Hematopoietic multipotent progenitor cell treated with erythropoietin and hydrocortisone succinate and interleukin-3 and kit ligand, for 8 days (in vitro differentiated cells): ENCODE measurements at places on chromosomes 1 and 21.
A peak's percentile ranks its signal among the peaks of the same experiment; 100 is the strongest.

- DNase-seq: no peak
Observed at GRCh38 chr1:156640842-156641706, 843 bp upstream of the BCAN start.

- no peak for DNase-seq
Observed at GRCh38 chr1:213761845-213762407, 225.8 kb upstream of the PROX1 start.

DNA sequence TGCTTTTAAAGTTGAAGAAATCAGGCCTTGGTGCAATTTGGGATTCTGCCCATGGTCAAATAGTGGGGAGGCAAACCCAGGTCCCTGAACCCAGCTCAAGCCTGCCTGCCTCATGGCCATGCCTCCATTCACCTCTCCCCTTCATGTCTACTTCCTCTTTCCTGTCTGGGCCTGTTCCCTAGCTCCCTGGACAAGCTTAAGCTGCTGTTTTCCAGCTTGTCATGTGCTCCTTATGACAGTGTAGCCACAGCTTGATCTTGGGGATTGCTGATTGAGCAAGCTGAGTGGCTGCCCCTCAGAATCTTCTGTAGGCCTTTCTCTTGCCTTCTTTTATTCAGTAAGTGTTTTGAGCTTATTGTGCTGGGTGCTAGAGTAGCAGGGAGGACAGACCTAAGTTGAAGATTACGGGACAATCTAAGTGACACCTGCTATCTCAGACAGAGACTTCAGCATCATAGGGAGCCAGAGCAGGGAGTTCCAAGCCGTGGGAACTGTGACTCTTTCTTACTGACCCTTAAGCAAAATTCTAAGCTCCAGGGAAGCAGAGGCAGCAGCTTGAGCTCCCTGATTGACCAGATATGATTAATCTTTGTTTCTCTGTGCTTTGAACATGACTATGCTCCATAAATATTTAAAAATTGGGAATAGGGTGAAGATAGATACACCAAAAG, 520 bp upstream of the MR1 start:
- DNase-seq: peak; percentile 71

DNA sequence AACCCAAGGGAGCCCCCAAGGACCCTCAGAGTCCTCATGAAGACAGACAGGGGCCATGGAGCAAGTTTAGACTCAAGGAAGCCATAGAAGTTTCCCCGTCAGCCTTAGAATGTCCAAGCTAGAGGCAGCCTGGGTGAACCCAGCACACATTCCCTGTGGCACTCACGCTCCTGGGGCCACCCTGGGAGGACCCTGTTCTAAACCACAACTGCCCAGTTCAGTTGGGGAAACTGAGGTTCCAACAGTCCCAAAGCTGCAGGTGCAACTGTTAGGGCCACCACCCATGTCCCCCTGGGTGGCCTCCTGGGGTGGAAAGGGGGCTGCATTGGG, 9.3 kb downstream of the WNT3A start:
- no peak for DNase-seq

DNA sequence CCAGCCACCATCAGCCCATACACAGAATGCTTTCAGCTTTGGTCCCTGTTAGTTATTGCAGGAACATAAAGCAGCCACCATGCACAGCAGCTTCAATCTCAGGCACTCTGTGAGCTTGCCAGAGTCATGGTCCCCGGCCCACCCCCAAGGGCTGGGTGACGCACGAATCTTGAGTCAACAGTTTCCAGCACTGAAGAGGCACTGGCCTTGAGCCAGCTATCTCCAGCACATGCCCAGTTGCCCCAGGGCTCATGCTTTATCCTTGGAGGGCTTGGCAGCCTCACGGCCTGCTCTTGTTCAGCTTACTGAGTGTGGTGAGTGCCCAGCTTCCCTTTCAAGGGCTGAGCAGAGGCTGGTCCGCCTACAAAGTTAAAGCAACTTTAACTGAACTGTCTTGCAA, 200.7 kb upstream of the RAB4A start:
- peak; percentile 28 for DNase-seq

DNA sequence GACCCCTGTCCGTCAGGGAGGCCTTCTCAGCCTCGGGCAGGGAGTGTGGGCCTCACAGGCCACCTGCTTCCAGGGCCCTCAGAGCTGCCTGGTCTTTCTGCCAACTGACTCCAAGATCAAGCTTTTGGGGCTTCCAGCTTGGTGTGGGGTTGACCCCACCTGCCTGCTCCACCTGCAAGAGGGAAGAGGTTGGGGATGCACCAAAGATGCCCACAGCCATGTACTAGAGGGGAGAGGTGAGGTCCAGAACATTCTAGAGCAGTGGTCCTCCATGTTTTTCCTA, 266.7 kb upstream of the VAMP3 start:
- DNase-seq: no peak

DNA sequence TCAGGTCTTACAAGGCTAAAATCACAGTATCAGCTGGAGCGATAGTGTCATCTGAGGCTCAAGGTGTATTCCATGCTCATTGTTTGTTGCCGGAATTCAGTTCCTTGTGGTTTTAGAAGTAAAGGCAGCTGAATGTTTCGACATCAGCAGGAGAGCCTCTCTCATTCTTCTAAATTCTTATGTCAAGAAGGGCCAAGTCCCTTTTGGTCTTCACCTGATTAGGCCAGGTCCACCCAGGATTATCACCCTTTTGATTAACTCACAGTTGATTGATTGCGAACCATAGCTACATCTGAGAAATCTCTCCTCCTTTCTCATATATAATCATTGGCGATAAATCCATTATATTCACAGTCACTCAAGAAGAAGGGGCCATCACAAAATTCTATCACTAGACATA, 806.7 kb upstream of the PRMT6 start:
- no peak for DNase-seq

- DNase-seq: no peak
Observed at GRCh38 chr1:74964508-74965102, 169.6 kb upstream of the LHX8 start.

GRCh38 chr1:202952818-202953217, 5.3 kb downstream of the ADIPOR1 start:
- DNase-seq: peak; percentile 36

- DNase-seq: no peak
Observed at GRCh38 chr1:230421481-230421880, 4.7 kb downstream of the PGBD5 start.

DNA sequence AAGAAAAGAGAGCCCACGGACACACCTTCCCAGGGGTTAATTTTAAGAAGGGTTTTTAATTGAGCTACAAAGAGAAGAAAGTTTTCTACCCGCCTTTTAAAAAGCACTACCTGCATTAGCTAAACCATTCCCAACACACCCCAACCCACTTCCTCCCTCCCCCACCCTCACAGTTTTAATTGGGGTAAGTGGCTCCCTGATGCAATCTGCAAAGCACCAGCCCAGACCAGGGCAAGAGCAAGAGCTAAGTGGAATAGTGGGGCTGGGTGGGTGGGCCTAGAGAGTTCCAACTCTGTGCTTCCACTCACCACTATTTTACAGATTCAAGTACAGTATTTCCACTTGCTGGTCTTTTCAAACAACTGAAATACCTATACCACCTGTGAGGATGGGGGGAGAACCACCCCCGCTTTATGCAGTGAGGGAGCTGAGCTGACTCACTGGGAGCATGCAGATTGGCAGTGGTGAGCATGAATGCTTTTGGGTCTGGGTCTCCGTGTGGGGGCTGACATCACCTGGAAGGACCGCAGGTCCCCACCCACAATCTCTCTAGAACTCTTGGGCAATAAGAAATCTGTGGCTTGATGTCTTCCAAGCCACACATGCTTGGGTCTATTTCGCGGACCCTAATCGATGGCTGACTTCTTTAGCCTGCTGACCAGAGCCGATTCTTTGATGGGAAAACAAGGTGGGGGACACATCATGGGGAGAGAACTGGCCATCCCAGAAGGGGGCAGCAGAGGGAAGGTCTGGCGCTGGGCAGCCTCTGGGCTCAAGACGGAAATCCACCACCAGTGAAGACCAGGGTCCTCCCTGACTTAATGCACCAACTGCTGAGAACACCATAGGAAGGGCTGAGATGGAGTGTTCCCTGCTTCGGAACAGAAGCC, 95.5 kb downstream of the SSBP3 start:
- DNase-seq: peak; percentile 35

DNA sequence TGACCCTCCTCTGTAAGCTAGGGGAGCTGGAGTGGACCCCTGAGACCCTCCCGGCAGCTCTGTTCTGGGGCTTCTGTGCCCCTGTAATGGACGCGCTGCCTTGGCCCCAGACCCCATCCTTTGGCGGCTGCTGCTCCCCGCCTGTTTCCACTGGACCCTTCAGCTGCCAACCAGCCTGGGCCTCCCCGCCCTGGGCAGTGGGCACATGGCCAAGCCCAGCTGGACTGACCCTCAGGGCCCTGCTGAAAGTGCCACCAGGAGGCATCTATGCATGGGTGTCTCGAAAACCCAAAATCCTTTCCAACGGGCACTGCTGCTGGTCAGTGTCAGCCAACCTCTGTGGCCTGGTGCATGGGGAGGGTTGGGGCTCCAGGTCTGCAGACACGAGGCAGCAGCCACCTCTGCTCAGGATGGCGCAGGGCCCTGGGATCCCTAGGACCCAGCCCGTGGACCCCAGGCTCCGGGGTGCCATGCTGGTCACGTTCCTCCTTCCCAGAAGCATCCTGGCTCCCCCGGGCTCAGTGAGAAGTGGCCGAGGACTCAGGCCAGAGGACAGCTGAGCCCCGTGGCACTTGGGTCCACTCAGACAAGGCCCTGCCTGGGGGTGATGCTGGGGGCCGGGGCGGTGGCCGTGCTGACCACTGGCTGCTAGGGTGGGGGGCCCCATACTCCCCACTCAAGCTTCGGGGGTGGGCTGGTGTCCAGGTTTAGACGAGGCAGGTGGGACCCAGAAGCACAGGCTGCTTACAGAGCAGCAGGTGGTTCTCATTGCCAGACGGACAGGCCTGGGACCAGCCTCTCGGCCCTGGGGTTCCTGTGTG, 46.9 kb downstream of the SLX9 start:
- no peak for DNase-seq

- DNase-seq: no peak
Observed at GRCh38 chr1:57632401-57632800, 208.5 kb upstream of the DAB1 start.

DNA sequence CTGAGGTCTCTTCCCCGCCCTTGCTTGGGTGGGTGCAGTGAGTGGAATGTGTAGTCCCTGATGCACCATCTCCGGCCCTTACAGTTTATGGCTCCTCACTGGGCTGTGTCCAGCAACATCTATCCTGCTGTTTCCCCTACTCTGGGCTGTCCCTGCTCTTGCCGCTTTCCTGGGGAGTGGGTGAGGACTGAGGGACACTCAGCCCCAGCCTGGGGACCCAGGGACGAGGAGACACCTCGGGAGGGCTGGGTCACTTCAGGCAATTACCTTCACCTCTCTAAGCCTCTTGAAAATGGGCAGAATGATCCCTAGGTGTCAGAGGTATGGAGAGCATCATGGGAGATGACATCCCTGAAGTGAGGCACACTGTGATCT, 13.6 kb upstream of the LRP8 start:
- DNase-seq: no peak

GRCh38 chr1:29370067-29370466, 133.7 kb downstream of the PTPRU start:
- no peak for DNase-seq

GRCh38 chr1:186300056-186300455, 75.0 kb downstream of the TPR start:
- DNase-seq: no peak

DNA sequence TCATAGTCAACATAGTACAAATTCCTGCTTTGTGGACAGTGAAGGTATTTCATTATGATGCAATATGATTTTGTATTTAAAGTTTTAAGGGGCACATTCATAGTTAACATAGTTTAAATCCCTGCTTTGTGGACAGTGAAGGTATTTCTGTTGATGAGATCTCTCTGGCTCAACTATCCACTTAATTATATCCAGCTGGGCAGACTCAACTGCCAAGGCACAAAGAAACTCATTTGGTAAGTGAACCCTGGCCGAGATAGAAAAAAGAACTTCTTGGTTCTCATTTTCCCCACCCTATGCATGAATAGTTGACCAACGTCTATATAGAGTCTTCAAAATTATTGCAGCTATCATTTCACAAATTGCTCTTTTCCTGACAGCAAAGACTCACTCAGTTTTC, 1194.6 kb downstream of the NCAM2 start:
- no peak for DNase-seq

- no peak for DNase-seq
Observed at GRCh38 chr1:203929741-203930309, 68.4 kb downstream of the SNRPE start.

- no peak for DNase-seq
Observed at GRCh38 chr1:152962876-152963415, 7.5 kb upstream of the SPRR4 start.

DNA sequence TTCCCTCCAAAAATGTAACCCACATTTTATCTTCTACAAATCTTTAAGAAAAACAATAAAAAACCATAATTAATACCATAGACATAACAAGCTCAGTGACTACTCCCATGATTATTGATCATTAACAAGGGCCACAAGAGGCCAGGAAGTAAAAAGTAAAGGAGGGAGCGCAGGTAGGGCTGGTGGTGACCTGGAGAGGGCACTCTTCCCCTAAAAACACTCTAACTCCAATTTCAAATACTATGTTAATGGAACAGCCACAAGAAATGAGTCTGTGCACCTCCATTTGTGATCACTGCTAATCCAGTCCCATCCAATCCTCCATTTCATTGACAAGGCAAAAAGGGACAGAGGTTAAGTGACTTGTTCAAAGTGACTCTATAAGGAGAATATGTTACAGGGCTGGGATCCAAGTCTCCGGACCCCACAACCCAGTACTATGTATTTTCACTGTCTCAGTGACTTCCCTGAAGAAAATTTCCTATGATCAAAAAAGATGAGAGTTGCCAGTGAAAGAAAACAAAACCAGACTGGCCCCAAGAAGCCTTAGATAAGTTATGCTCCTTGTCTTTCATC, 41.2 kb upstream of the CFAP298 start:
- DNase-seq: peak; percentile 64

DNA sequence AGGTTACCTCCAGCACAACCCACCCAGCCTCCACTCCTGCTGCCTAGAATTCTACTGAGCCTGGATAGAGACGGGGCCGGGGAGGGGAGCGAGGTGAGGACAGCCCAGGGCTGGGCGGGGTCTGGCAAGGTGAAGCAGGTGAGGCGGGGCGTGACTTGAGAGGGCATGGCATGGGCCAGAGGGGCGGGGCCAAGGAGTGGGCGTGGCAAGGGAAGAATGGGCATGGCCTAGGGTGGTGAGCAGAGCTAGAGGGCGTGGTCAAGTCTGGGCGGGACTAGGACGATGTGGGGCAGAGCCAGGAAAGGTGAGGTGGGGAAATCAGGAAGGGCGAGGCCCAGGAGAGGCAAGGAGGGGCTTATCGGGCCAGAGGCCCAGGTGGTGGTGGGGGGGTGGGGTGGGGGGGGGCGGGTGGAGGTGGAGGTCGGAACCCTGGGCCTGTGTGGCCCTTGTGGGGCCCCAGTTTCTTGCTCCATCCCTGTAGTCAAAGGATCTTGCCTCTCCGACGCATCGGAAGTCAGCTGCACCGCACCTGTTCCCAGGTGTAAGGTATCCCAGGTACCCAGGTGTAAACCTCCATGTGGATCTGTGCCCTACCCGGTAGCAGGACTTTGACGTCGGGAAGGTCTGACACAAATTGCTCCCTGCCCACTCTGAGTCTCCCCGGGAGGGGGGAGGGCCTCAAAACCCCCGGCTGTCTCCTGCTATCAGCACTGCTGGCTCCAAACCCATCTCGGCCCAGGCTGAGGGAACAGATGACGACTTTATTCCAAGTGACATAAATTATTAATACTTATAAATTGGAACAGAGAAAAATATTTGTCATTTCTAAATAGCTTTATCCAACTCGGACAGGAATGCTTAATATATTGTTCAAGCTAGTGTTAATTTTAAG, 32.9 kb upstream of the UTS2 start:
- peak; percentile 22 for DNase-seq
